Suprapubic skin (tissue), 4 donors: ENCODE measurements at places on chromosomes 2 and 18. TPM values are rescaled to one million over a fixed set of nuclear protein-coding genes. Genes with fewer than 3 reads are reported as not detected.

GDF7 gene
- 2.0 TPM for total RNA-seq

MYCN gene
- 3.8 TPM for total RNA-seq

MOB4 gene
- total RNA-seq = 25.1 TPM

ACVR1 gene
- 19.4 TPM for total RNA-seq

PREPL gene
- 38.1 TPM for total RNA-seq

HRH4 gene
- not detected for total RNA-seq

ASIC4 gene
- total RNA-seq = not detected

ALPG gene
- not detected for total RNA-seq

MBOAT2 gene
- total RNA-seq = 49.0 TPM

TRIB2 gene
- total RNA-seq = 47.1 TPM

GREB1 gene
- 3.0 TPM for total RNA-seq

IL36G gene
- 20.2 TPM for total RNA-seq

DNAH7 gene
- total RNA-seq = 1.2 TPM

FBLN7 gene
- 4.4 TPM for total RNA-seq

EN1 gene
- total RNA-seq = 7.3 TPM

ATIC gene
- 49.8 TPM for total RNA-seq

CRYGC gene
- total RNA-seq = not detected

IFIH1 gene
- total RNA-seq = 19.5 TPM

EHBP1 gene
- 42.9 TPM for total RNA-seq

NEURL3 gene
- 0.52 TPM for total RNA-seq

C1D gene
- 28.4 TPM for total RNA-seq

ADAM23 gene
- total RNA-seq = 0.47 TPM

PROC gene
- 7.1 TPM for total RNA-seq
